ENCODE measurements at places on chromosomes 5 and 9. TPM values are rescaled to one million over a fixed set of nuclear protein-coding genes. Genes with fewer than 3 reads are reported as not detected.

Gene SMIM32
- total RNA-seq, result not detected

Gene SOHLH1
- 0.27 TPM for total RNA-seq

Gene TEX48
- total RNA-seq, result not detected

Gene C9
- total RNA-seq, result 0.05 TPM

Gene DBH
- total RNA-seq, result not detected

Gene ENTPD2
- not detected for total RNA-seq

Gene SLC9A3
- total RNA-seq, result 2.9 TPM

Gene GABRA6
- not detected for total RNA-seq

Gene CDKN2B
- not detected for total RNA-seq

Gene ADGRD2
- total RNA-seq, result not detected

Gene IPPK
- total RNA-seq, result 14.8 TPM

Gene SLC6A7
- not detected for total RNA-seq

Gene MAMDC2
- 1.6 TPM for total RNA-seq

Gene IL4
- total RNA-seq, result not detected
